ENCODE measurements at places on chromosomes 13 and 19.

- DNase-seq, result no peak
Observed at GRCh38 chr13:21079221-21079620, 17.8 kb upstream of the LATS2 start.

DNA sequence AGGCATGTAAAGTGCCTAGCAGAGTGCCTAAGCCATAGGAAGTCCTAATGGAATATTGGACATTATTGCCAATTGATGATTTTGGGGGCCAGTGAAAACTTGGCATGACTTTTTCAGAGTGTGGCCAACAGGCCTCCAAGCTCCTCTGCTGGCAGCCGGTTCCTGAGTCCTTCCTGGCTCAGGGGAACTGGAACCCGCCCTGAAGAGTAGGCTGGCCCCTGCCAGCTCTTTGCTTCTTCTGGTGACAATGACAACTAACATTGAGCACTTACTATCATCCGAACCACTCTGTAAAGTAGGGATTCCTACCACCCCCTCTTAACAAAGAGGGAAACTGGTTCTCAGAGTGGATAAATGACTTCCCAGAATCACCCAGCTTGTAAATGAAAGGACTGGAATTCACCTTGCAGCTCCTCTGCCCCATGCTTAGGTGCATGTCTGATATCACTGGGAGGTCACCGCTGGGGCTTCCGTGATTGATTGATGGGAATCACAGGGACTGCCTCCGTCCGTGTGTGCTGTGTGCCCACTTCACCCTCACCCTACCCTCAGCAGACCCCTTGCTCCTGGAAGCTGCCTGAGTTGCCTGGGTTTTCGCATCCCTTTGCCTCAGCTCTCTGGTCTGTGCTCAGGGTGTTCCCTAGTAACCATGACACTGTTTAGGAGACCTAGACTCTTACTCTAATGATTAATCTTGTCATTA is 50.6 kb downstream of the TNFRSF19 start:
- DNase-seq, result no peak

- no peak for DNase-seq
Observed at GRCh38 chr19:37763488-37763887, 15.9 kb downstream of the ZNF573 start.

GRCh38 chr19:15669891-15670290 is 3.0 kb upstream of the CYP4F12 start:
- DNase-seq, result no peak

- DNase-seq, result no peak
Observed at GRCh38 chr19:2325281-2326046, 2.9 kb downstream of the LSM7 start.

- no peak for DNase-seq
Observed at GRCh38 chr13:46468570-46469463, 81.8 kb upstream of the RUBCNL start.

DNA sequence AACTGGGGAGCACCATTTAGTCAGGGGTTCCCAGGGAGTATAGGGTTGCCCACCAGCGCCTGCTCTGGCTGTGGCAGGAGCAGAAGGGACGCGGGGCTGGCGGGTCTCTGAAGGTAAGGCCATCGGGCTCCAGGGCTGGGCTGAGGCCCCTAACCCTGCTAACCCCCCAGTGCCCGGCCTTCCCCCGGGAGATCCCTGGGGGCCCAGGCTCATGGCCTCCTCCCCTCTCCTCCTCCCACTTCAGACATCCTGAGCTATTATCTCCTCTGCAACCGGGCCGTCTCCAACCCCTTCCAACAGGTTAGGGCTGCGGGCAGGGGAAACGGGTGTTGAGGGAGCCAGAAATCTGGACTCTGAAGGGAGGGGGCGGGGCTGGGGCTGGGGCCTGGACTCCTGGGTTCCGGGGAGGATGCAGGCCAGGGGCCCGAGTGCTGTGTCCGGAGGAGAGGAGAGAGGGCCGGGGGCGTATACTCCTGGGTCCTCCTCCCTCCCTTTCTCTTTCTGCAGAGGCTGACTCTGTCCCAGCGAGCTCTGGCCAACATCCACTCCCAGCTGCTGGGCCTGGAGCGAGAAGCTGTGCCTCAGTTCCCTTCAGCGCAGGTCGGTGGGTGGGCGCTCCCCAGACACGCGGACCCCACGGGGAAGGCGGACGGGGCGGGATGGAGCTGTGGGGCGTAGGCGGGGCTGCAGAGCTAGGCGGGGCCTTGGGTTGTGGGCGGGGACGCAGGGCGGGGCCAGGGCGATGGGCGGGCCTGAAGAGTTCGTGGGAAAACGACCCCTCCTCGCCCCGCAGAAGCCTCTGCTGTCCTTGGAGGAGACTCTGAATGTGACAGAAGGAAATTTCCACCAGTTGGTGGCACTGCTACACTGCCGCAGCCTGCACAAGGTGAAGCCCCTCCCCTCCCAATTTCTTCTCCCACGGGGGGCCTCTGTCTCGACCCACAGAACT is 15.3 kb downstream of the TTYH1 start:
- no peak for DNase-seq

DNA sequence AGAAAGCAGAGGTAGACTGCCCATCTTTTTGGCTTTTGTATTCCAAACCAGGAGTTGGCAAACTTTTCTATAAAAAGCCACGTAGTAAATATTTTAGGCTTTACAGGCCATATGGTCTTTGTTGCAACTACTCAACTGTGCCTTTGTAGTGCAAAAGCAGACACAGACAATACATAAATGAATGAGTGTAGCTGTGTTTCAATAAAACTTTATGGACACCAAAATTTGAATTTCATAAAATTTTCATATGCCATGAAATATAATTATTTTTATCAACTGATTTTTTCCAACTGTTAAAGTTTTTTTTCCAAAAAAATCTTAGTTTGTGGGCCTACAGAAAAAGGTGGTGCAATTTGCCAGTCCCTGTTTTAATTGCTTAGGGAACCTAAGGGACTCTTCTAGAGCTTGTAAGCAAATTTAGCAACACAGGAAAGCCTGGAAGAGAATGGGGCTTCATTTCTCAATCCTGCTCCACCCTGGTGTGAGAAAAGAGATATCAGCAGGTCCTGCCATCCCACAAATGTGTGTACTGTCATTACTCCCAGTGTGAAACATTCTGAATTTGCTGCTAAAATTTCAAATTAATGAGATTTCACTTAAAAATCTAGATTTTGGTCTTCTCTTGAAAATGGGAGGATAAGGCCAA is 194.2 kb downstream of the RGCC start:
- no peak for DNase-seq

DNA sequence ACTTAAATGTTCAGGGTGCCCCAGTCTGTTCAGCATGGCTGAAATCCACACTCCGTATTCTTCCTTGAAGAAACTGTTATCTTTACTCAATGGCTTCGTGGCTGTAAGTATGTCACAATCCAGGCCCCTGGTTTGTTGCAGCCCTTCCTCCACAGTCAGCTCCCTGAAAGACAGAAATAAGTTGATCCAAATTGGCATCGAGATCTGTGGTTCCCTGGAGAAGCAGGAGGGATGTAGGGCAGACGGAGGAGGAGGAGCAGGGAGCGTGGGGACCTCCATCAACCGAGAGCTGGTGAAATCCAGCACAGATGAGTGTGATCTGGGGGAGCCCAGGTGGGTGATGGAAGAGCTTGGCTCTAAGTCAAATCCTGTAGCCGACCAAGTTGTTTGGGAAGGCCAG is 304 bp downstream of the TSPAN16 start:
- DNase-seq, result no peak

DNA sequence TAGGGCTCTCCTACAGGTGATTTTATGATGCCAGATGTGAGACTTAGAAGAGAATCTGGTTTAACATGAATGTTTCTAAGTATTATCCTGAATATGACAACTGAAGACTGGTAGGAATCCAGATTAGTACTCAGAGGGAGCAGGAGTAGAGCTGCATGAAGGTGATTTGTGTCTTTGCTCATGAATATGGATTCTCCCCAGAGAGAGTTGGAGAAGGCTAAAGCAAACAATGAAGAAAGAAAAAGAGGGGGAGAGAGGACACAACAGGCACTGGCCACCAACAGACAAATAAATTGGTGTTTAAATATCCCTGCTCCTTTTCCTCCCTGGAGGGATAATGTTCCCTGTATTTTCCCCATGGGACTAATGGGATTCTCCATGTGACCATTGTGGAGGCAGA is 427.0 kb upstream of the KLF12 start:
- no peak for DNase-seq

GRCh38 chr19:41688098-41688497 is at the start of gene CEACAM7:
Gene CEACAM7 (minus strand): TSS chr19:41688270. CDS start chr19:41688165, 105 bp downstream.
- no peak for DNase-seq

GRCh38 chr13:114149774-114150740 is 17.6 kb upstream of the RASA3 start:
- DNase-seq, result peak; percentile 10

- DNase-seq, result no peak
Observed at GRCh38 chr19:54485851-54486250, 12.8 kb upstream of the CDC42EP5 start.

DNA sequence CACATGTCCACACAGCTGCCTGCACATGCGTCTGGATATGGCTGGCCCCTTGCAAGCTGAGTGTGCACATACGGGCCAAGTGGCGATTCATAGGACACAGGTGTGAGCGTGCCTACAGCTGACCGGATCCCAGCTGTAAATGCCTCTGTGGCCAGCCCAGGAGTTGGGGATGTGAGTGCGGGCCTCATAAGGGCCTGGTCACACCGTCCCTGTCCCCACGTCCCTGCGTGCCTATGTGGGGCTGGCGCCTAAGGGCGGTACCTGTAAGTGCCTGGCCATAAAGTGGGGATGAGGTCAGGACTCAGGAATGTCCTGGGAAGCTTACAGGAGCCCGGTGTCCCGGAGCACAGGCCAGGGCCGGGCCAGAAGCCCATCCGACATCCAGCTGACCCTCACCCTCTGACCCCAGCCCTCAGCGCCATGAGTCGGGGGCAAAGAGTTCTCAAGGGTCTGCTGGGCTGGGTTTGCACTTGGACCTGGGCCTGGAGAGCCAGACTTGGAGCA is 1.3 kb upstream of the ARHGAP45 start:
- peak; percentile 90 for DNase-seq

GRCh38 chr13:29428310-29429181 is 166.9 kb downstream of the SLC7A1 start:
- peak; percentile 30 for DNase-seq

- no peak for DNase-seq
Observed at GRCh38 chr13:50400035-50400726, 384.9 kb downstream of the KCNRG start.

- peak; percentile 78 for DNase-seq
Observed at GRCh38 chr13:113001241-113002140, 32.5 kb downstream of the MCF2L start.

GRCh38 chr19:16117594-16118033 is 5.9 kb downstream of the RAB8A start:
- no peak for DNase-seq

GRCh38 chr19:12141405-12141736 is 1.2 kb upstream of the ZNF20 start:
- DNase-seq, result no peak

GRCh38 chr13:97434397-97435201 is 630 bp downstream of the RAP2A start:
- DNase-seq, result no peak

- DNase-seq, result no peak
Observed at GRCh38 chr13:109043636-109044035, 414.2 kb downstream of the MYO16 start.

DNA sequence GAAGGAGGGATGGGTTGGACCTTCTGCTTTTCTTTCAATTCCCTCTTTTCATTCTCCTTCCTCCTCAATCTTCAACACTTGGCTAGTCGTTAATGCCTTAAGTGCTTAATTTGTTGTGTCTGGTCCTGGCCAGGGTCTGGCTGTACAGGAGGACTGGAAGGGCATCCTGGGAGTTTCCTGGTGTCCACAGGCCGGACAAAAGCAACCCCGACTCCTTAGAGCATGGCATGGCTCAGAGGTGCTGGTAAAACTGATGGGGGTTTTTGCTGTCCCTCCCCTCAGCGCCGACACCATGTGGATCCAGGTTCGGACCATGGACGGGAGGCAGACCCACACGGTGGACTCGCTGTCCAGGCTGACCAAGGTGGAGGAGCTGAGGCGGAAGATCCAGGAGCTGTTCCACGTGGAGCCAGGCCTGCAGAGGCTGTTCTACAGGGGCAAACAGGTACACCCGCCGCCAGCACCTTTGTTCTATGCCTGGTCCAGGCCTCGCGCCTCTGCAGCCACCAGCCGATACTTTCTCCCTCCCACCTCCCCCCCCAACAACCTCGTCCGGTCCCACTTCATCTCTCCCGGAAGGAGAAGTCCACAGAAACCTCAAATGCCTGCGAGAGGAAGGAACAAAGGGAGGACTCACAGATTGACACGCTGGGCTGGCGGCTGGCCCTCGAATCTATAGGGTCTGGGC is 1.4 kb downstream of the UHRF1 start:
- no peak for DNase-seq

DNA sequence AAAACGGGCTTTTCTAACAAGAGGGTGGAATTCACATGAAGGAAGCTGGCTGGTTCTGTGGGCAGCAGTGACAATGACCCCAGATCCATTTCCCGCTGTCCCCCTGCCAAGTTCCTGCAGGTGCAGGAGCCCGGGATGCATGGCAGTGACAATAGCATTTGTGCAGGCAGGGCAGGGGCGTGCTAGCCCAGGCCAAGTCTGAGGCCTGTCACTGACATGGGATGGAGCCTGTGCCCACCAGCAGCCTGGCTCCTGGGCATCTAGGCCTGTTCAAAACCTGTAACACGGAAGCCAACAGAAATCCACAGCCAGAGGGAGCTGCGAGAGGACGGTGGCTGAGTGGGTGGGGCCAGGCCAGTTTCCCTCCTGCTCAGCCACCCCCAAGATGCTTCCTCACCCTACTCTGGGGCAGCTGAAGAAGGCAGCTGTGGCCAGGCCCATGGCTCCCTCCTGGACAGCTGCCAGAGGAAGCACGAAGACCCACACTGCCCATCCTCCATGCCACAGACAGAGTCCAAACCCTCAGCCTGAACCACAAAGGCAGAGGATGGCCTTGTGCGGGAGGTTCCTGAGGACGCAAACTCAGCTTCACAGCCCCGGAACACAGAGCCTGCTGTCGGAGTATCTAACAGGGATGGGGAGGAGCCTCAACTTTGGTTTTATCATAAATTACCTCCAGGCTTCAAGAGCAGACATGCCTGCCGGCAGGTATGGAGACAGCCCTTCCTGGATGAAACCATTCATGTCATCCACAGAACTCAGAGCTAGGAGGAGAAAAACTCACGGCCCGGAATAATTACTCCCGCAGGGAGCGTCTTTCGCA is 74.0 kb downstream of the CEBPG start:
- DNase-seq, result no peak

- no peak for DNase-seq
Observed at GRCh38 chr13:48162217-48162616, 67.3 kb upstream of the MED4 start.

DNA sequence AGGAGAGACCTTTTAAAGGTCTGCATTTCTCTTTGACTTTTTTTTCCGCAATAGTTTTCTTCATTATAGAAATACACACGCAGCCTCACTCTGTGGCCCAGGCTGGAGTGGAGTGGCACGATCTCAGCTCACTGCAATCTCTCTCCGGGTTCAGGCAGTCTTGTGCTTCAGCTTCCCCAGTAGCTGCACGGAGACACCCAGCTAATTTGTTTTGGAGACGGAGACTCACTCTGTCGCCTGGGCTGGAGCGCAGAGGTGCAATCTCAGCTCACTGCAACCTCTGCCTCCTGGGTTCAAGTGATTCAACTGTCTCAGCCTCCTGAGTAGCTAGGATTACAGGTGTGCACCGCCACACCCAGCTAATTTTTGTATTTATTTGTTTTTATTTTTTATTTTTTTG is 11.7 kb upstream of the MKNK2 start:
- no peak for DNase-seq
